ENCODE measurements at places on chromosomes 4 and X.

GRCh38 chrX:77160301-77160700 is 286.9 kb upstream of the FGF16 start:
- DNase-seq: peak; percentile 5

- no peak for DNase-seq
These were observed 288.2 kb downstream of the IL1RAPL2 start for GRCh38 chrX:104854188-104854587.

DNA sequence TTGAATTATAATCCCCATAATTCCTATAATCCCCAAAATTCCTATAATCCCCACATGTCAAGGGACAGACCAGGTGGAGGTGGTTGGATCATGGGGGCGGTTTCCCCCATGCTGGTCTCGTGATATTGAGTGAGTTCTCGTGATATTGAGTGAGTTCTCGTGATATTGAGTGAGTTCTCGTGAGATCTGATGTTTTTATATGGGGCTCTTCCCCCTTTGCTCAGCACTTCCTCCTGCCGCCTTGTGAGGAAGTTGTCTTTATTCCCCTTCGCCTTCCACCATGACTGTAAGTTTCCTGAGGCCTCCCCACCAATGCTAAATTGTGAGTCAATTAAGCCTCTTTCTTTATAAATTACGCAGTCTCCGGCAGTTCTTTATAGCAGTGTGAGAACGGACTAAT is 36.6 kb upstream of the GPR78 start:
- DNase-seq: no peak

- no peak for DNase-seq
These were observed 5.7 kb downstream of the IL2 start for GRCh38 chr4:122450847-122451246.

- no peak for DNase-seq
These were observed 1280.8 kb downstream of the PCDH7 start for GRCh38 chr4:32000846-32001488.
